ENCODE measurements at places on chromosomes 7 and 10. TPM values are rescaled to one million over a fixed set of nuclear protein-coding genes. Genes with fewer than 3 reads are reported as not detected.

The ZSCAN25 gene
- 27.8 TPM for total RNA-seq

The AGR3 gene
- not detected for total RNA-seq

The C10orf143 gene
- total RNA-seq: 7.1 TPM

The GUSB gene
- total RNA-seq: 85.7 TPM

The C7orf33 gene
- not detected for total RNA-seq

The ZNF467 gene
- 5.4 TPM for total RNA-seq

The LIPN gene
- total RNA-seq: 0.66 TPM

The OR2A7 gene
- total RNA-seq: 0.73 TPM

The GNAT3 gene
- not detected for total RNA-seq
